ENCODE measurements at places on chromosomes 1 and 21. TPM values are rescaled to one million over a fixed set of nuclear protein-coding genes. Genes with fewer than 3 reads are reported as not detected.

Gene OR2M3
- total RNA-seq, result not detected

Gene EPHB2
- total RNA-seq, result 10.7 TPM

Gene RPF1
- total RNA-seq, result 18.4 TPM

Gene MCOLN3
- total RNA-seq, result 0.90 TPM

Gene RGSL1
- total RNA-seq, result not detected

Gene PALMD
- total RNA-seq, result 1.9 TPM

Gene S100A7
- total RNA-seq, result not detected

Gene ILDR2
- 1.2 TPM for total RNA-seq

Gene COL11A1
- total RNA-seq, result 9.2 TPM

DNA sequence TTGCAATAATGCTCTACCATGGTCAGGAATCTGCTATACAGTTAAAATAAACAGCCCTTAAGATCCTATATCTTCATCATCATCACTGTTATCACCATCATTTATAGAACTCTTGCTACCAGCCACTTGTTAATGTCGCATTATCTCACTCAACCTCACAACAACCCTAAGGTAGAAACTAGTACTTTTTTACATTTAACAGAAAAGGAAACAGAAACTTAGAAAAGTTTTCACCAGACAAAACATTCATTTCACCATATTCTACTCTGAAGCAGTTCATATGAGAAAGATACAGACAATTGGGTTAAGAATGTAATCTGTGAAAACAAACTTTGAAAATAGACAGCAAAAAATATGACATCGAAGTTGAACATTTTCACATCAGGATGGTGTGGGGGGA, 262.6 kb downstream of the ATG4C start:
- H3K4me1 ChIP-seq, result no peaks in the 10 kb centered on the region
- no peak overlapping the region for H3K27ac ChIP-seq
- no peaks in the 10 kb centered on the region for H3K27me3 ChIP-seq
- H3K36me3 ChIP-seq, result no peaks in the 10 kb centered on the region

DNA sequence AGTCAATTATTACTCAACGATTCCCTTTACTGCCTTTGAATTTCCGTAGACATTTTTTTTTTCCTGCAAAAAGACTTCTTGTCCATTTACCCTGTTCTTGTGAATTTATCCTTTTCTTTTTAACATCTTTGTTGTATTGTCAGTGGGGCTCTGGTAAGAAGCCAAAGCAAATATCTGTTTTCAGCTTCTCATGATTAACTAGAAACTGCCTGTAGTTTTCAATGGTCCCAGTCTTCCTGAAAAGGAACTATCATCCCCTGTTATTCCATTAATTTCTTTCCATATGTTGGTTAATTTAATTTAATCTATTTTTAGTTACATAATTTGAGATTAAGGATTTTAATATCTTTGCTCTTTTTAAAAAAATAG, 28.0 kb downstream of the SH3BGR start:
- no peak for DNase-seq
- no peaks in the 10 kb centered on the region for H3K4me1 ChIP-seq
- H3K4me3 ChIP-seq, result no peak overlapping the region
- peaks cover 1% of the 10 kb centered on the region for H3K27me3 ChIP-seq
- no peak overlapping the region for H3K27ac ChIP-seq

DNA sequence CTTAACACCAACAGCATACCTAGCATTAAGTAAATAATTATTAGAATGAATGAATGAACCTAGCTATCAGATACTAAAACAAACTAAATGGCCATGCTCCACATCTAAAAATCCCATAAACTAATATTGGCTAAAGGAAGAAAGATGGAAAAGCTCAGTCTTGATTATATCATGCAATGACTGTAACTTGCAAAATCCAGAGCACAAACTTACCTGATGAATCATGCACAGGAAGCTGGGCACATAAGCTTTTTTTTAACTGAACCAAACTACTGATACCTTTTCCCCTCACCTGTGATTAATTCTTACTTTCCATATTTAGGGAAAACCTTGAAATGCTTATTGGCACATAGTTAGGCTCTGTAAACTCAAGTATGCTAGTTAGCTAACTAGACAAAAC, 70.2 kb downstream of the KIF14 start:
- H3K36me3 ChIP-seq, result no peaks in the 10 kb centered on the region
- no peak overlapping the region for H3K4me3 ChIP-seq
- H3K27ac ChIP-seq, result no peak overlapping the region
- peaks cover 6% of the 10 kb centered on the region for H3K4me1 ChIP-seq
- H3K27me3 ChIP-seq, result no peaks in the 10 kb centered on the region

GRCh38 chr1:2496087-2496622, 20.1 kb downstream of the PLCH2 start:
- H3K27me3 ChIP-seq, result peaks cover 11% of the 10 kb centered on the region
- DNase-seq, result no peak
- H3K4me3 ChIP-seq, result no peak overlapping the region
- H3K4me1 ChIP-seq, result no peaks in the 10 kb centered on the region
- no peaks in the 10 kb centered on the region for H3K36me3 ChIP-seq

DNA sequence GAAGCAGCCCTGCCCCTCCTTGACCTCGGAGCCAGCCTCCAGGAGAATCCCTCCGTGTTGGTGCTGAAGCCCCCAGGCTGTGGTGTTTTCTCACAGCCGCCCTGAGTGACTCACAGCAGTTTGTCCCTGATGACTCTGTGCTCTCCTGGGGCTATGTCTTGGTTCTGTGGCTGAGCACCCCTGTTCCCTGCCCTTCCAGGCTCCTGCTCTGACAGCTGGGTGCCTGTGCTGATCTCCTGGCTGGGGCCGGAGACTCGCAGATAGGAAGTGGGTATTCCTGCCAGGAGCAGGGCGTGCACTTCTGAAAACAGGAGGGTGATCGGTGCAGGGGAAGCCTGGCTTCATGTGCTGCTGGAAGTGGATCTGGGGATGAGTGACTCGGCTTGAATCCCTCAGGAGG, 34.5 kb downstream of the POFUT2 start:
- H3K27ac ChIP-seq, result no peak overlapping the region
- H3K4me3 ChIP-seq, result no peak overlapping the region
- H3K36me3 ChIP-seq, result no peaks in the 10 kb centered on the region
- no peaks in the 10 kb centered on the region for H3K4me1 ChIP-seq
- no peaks in the 10 kb centered on the region for H3K27me3 ChIP-seq

DNA sequence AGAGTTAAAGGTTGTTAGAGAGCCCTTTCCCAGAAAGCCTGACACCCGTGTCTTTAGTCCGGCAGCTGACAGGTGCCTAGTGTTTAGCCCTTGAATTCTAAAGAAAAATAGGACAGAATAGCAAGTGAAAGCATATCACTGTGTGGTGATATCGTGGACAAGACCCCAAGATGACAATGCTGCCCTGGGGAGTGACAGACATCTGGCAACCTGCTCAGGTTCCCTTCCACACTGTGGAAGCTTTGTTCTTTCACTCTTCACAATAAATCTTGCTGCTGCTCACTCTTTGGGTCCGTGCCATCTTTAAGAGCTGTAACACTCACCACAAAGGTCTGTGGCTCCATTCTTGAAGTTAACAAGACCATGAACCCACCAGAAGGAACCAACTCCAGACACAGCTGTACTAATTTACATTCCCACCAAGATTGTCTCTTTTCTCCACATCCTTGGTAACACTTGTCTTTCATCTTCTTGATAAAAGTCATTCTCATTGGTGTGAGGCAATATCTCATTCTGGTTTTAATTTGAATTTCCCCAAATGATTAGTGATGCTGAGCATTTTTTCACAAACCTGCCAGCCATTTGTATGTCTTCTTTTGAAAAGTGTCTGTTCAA, 107.6 kb upstream of the SGIP1 start:
- peaks cover 2% of the 10 kb centered on the region for H3K27me3 ChIP-seq
- H3K4me3 ChIP-seq, result no peak overlapping the region
- no peaks in the 10 kb centered on the region for H3K4me1 ChIP-seq
- DNase-seq, result no peak

GRCh38 chr1:180415985-180416633, 86.3 kb downstream of the ACBD6 start:
- H3K4me3 ChIP-seq, result no peak overlapping the region
- no peak for DNase-seq
- no peak overlapping the region for H3K27ac ChIP-seq
- no peaks in the 10 kb centered on the region for H3K27me3 ChIP-seq
- no peaks in the 10 kb centered on the region for H3K4me1 ChIP-seq

GRCh38 chr1:7594002-7594713, 176.9 kb upstream of the VAMP3 start:
- H3K4me1 ChIP-seq, result no peaks in the 10 kb centered on the region
- no peaks in the 10 kb centered on the region for H3K36me3 ChIP-seq

DNA sequence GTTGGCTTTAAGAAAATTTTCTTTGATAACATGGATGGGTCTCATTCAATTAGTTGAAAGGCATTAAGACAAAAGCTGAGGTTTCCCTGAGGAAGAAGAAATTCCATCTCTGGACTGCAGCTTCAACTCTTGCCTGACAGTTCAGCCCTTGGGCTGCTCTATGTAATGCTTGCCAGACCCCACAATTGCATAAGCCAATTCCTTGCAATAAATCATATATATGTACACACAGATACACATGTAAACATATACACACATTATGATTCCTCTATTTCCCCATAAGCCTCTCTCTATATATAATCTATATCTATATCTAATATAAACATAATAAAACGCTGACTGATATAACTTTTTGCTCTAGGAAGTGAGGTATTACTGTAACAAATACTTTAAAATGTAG, 301.5 kb upstream of the PRMT6 start:
- H3K4me1 ChIP-seq, result no peaks in the 10 kb centered on the region
- DNase-seq, result no peak
- H3K4me3 ChIP-seq, result no peak overlapping the region
- no peaks in the 10 kb centered on the region for H3K36me3 ChIP-seq
- no peak overlapping the region for H3K27ac ChIP-seq
- no peaks in the 10 kb centered on the region for H3K27me3 ChIP-seq

- H3K27me3 ChIP-seq, result peaks cover 10% of the 10 kb centered on the region
- no peak overlapping the region for H3K27ac ChIP-seq
- H3K36me3 ChIP-seq, result no peaks in the 10 kb centered on the region
Measured at GRCh38 chr1:24954631-24955030, 24.6 kb upstream of the RUNX3 start.

DNA sequence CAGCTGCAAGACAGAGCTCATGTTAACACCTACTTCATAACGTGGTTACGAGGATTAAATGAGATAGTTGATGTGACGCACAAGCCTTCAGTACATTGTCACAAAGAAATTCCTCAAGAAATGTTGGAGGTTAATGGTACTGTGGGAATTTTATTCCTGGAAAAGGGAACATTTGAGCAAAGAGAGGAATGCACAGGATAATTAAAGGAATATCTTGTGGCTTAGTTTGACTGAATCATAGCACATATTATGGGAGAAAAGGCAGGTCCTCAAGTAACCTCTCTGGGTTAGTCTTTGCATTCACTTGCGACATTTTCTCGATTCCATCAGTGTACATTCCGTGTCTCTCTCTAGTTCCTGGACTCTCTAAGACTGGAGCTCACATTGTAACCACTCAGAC, 300.2 kb upstream of the DUSP10 start:
- no peak for DNase-seq
- H3K27me3 ChIP-seq, result no peaks in the 10 kb centered on the region
- no peak overlapping the region for H3K4me3 ChIP-seq
- no peaks in the 10 kb centered on the region for H3K36me3 ChIP-seq

DNA sequence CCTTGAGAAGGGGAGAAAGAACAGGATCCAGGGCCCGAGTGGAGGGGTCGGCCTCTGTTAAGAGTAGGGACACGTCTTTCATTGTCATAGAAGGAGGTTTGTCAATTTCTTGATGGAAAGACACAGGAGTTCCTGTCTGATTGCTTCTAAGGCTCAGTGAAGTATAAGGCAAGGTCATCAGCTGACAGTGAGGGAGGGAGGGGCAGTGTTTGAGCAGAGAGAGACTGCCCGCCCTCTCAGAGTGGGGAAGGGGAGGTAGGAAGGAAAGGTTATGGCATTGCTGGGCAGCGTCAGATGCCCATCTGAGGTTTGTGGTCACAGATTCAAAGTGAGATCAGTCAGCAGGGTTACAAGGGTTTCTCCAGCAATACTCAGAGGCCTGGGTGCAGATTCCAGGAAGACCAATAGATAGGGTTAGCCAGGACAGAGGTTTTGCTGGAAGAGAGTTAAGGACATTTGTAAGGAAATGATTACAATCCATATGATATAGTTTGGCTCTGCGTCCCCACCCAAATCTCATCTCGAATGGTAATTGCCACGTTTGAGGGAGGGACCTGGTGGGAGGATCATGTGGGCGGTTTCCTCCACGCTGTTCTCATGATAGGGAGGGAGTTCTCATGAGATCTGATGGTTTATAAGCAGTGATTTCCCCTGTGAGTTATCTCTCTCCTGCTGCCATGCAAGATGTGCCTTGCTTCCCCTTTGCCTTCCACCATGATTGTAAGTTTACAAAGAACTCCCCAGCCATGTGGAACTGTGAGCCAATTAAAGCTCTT, 127.2 kb upstream of the GJB5 start:
- H3K27ac ChIP-seq, result no peak overlapping the region
- H3K4me1 ChIP-seq, result peaks cover 22% of the 10 kb centered on the region
- no peak overlapping the region for H3K4me3 ChIP-seq
- H3K27me3 ChIP-seq, result peaks cover 6% of the 10 kb centered on the region
- no peak for DNase-seq

GRCh38 chr1:175679981-175680652, 63.3 kb downstream of the TNR start:
- DNase-seq, result no peak
- peaks cover 36% of the 10 kb centered on the region for H3K4me1 ChIP-seq
- no peaks in the 10 kb centered on the region for H3K36me3 ChIP-seq
- H3K4me3 ChIP-seq, result no peak overlapping the region
- H3K27me3 ChIP-seq, result peaks cover 10% of the 10 kb centered on the region

DNA sequence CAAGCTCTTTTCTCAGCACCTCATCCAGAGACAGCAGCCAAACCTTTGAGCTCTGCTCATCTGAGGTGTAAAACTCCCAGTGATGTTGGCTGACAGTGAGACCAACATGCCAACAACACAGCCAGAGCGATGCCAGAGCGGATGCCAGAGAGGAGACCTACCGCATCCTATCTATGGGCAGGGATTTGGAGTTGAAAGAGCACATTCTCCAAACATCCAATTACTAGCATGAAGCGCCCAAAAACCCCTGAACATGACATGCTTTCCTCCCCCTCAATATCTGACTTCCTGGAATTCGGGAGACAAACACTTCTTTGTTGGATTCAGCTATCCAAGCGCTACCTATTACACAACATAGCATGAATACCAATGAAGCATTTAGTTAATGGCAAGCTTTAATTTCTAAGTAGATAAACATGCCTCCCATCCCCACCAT, 23.1 kb upstream of the PAXBP1 start:
- DNase-seq, result no peak
- H3K4me1 ChIP-seq, result peaks cover 4% of the 10 kb centered on the region
- peaks cover 3% of the 10 kb centered on the region for H3K27me3 ChIP-seq
- no peak overlapping the region for H3K27ac ChIP-seq

All from endothelial cell (in vitro differentiated cells).